ENCODE measurements at places on chromosomes 12 and 14.

DNA sequence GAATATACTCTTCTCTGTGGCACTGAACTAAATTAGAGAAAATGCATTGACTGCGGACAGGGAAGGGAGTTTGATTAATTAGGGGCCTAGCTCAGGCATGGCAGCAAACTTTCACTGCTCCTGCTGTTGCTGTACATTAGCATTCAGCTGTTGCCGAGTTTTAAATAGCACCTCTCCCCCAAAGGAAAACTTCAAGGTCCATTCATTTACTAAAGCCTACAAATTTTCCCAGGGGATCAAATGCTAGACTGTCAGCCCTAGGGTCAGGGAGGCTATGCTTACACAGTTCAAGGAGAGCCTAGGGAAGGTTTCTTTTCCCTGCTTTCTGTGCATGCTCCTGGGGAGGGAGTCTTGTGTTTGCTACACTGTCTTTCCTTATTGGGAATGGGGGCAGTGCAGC is 60.0 kb upstream of the GZMB start:
- DNase-seq = no peak

- DNase-seq = no peak
These were observed 55.5 kb downstream of the CALM1 start for GRCh38 chr14:90452366-90452765.

GRCh38 chr12:47990351-47991105 is 13.7 kb downstream of the COL2A1 start:
- no peak for DNase-seq

- DNase-seq = no peak
These were observed 27.6 kb downstream of the IFNG start for GRCh38 chr12:68131867-68132414.

DNA sequence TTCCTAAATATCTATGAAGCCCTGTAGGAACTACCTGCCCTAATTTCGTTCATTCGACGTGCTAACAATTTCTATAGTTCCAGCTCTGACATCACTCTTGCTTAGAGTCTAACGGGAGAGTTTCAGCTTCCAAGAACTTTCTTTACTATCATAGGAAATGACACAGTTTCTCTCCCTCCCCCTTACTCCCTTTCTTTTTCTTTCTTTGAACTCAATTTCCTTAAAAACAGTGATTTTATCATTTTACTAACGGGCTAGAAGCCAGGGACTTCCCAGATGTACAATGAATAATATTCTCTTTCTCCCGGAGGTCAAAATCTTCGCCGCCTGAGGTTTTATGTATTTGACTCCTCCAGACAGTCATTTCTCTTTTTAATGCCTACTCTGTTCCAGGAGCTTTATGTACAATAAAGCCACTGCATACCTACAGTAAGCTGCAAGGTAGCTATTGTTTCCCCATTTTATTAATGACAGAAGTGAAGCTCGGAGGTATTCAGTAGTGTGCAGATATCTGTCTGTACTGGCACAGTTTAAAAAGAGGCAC is 15.7 kb downstream of the SMCO2 start:
- no peak for DNase-seq

GRCh38 chr12:9864913-9865675 is 4.1 kb downstream of the CLEC2B start:
- peak; percentile 19 for DNase-seq

Measured in mesenchymal stem cell (in vitro differentiated cells and primary cell).